ENCODE measurements at places on chromosomes 2 and 18.

DNA sequence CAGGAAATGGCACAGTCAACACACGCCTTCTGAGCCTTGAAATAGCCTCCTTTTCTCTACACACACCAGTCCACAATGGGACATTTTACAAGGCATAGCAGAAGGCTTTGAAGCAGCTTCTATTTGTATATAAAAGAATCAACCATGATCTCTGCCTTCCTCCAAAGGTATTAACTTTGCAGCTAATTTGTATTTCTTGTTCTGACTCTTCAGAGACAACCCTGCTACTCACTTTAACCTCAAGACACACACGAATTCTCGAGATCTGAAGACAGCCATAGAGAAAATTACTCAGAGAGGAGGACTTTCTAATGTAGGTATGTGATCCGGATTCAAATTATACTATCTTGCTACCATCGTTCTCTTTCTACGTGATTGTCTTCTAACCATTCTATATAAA, 104.6 kb downstream of the VIT start:
- no peak for DNase-seq

DNA sequence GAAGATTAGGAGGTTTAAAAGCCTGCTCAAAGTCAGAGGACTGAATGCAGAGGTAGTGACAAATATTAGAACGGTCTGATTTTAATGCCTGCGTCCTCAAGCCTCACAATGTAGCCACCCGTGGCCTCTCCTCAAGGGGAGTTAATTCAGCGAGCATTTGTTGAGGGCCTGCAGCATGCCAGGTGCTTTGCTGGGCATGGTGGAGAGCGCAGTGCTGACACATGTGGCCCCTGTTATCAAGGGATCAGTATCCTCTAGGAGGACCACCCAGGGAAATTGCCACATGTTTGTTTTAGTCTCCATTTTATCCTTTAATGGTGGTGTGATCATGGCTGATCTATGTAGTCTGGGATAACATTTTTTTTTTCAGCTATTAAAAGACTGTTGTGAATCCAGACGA, 19.2 kb downstream of the PMAIP1 start:
- no peak for DNase-seq

DNA sequence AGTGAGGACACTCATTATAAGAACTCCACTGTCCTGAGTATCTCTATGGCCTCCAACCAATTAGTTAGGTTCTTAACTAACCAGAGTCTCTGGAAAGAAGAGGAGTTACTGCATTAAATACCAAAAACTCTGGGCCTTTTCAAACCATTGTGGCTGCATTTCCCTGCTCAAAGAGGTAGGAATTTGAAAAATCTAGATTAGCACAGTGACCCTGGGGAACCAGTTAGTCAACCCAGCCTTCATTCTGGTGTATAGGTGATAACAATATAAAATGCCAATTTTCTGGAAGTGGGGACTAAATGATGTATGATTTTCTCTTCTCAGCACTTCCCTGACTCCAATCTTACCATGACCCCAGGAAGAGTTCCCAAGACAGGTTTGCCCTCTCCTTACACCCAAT, 287.8 kb upstream of the SETBP1 start:
- DNase-seq = no peak

DNA sequence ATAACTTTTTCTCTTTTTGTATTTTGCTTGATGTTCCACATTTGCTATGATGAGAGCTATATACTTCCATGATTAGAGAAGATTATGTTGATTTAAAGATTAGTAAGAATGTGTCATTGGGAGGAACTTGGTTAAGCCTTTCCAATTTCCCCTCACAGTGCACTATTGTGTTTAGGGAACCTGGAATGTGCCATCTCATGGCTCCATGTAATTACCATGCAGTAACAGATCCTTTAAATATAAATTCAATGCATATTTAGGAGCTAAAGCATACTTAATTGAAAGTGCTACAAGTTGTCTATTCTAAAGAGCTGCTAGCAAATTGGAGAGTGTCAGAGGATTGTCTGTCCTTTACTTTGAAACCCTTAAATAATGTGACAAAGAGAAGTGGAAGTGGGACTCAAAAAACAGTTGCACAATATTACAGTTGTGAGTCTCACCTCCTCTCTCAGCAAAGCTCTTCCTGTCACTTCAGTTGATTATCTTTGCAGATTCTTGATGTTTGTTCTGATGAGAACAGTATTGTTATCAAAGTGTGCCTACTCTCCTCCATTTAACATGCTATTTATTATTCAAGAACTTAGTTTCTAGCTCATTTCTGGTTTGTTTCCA, 1162.7 kb upstream of the ZEB2 start:
- DNase-seq = no peak

GRCh38 chr2:108267101-108267500, 21.6 kb upstream of the SULT1C2 start:
- DNase-seq = no peak

DNA sequence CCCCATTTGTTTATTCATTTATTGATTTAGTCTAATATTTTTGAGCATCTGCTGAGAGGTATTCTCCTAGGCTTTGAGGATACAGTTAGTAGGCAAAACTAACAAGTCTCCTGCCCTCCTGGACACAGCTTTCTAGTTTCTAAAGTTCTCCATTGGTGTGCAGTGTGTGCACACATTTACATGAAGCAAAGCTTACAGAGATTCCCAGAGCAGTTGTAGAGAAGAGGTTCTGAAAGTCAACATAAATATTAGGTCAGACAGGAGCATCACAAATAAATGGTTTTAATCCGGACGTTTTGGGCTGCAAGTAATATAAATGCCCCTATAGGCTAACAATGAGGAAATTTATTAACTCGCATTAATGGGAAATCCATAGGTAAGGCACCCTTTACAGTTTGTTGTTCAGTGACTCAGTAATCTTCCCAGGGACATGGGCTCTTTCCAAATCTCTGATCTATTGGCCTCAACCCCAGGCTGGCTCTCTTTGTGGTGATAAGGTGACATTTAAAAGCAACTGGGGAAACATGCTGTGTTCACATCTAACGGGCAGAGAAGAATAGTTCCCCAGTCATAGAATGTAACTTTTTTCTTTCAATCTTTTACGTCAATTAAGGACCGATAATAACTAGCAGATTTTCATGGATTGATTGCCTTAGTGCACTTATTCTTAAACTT, 407.2 kb downstream of the PTPRM start:
- DNase-seq = no peak

DNA sequence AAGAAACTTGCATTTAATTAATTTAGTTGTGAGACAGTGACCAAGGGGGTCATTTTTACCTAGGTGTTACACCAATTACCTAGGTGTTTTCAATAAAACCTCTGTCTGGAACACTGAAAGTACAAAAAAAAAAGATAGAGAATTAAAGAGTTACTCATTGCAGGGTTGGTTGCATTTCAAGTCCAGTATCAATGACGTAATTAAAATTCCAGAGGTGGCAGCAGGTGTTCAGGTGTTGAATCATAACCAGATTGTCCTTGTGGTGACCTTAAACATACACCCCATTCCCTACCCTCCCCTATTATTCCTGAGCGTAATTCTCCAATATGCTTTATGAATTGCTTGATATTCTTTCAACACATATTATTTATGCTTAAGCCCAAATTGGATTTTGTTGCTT, 352.0 kb upstream of the SLC8A1 start:
- DNase-seq = no peak

GRCh38 chr2:16736633-16737032, 71.0 kb upstream of the CYRIA start:
- DNase-seq = no peak

GRCh38 chr18:41372046-41372665, 582.9 kb upstream of the PIK3C3 start:
- DNase-seq = no peak

GRCh38 chr2:209596262-209596661, 172.4 kb downstream of the MAP2 start:
- DNase-seq = no peak

- no peak for DNase-seq
These were observed 70.9 kb downstream of the OLA1 start for GRCh38 chr2:174177316-174177890.

DNA sequence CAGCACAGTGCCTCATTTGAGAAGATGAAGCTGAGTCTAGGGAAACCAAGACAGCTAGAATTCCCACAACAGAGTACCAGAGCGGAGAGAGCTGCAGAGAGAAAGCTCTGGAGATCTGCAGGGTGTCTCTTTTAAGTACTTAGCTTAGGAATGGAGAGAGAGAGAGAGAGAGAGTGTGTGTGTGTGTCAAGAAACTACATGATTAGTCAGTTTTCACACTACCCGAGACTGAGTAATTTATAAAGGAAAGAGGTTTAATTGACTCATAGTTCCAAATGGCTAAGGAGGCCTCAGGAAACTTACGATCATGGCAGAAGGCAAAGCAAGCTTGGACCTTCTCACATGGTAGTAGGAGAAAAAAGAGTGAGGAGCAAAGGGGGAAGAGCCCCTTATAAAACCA, 64.0 kb downstream of the HIBCH start:
- DNase-seq = no peak

DNA sequence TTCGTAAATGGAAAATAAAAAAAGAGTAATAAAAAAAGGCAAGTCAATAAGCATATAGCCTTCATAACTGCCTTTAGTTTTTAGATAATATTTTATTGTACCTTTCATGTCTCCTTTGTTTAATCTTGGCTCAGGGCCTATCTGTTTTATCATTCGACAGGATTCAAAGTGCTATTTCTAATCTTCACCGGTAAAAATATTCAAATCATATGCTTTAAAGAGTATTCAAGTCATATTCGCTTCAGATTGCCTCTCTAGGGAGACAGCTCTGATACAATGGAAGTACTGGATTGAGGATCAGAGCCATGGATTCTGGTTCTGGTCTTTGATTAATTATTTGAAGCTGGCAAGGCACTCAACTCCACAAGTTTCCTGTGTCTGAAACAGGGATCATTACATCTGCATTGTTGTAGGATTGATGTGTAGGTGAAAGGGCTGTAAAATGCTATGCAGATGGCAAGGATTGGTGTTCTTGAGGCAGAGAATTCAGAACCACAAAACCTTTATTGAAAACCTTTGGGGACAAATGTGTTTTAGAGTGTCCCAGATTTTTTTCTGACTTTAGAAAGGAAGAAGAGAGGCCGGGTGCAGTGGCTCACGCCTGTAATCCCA, 84.3 kb upstream of the RAPH1 start:
- DNase-seq = no peak

DNA sequence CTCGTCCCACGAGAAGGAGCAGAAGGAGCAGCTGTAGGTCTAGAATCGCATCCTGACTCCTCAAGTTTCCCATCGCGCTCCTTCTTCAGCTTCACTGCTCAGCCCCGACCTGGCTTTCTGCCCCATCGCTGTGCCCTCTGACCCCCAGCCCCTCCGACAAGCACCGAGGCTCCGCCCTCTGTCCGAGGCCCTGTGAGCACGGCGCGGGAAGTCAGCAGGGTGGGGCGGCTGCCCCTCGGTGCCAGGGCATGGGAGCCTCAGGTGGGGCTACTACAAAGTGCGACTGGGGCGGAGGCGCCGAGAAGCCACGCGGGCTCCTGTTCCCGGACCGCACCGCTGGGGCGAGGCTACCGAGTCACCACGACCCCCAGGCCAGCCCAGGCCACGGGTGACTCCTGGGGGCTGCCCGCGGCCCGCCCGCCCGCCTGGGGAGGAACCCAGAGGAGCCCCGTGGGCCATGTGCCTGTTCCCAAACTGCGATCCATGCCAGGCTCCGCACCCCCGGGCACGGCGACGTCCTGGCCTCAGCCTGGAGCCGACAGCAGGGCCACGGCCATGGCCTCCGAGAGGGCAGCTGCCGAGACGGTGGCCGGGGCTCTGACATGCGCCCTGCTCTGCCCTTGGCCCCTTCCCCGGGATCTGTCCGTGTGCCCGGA, 36.6 kb upstream of the ID2 start:
- DNase-seq = no peak

DNA sequence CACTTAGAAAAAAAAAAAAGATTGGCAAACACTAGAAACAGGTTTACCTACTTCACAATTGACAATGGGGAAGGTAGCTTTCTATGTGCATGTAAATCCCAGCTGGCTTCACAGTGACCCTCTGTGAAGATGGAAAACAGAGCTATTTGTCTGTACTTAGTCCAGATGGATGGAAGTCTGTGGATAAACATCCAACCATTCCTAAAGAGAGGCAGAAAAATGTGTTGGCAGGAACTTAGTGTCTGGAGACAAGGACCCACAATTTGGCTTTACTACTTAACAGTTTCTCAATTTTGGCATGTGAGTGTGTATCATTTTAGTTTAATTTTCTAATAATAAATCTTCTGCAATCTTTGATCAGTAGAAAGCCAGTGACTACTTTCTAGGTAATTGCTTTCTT, 154.4 kb downstream of the RAD51AP2 start:
- DNase-seq = no peak

DNA sequence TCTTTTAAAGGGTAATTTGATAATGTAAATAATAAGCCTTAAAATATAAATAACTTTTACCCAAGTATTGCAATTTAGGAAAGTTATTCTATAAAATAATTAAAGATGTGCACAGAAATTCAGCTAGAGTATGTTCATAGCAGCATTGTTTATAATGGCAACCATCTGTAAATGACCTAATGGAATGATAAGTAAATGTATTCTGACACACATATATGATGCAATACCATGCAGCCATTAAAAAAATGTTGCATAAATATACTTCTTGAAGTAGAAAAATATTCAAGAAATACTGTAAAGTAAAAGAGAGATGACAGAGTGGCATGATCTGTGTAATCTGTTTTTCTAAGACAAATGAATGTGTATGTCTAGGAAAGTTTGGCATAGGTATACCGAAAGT, 545.7 kb downstream of the ZEB2 start:
- DNase-seq = no peak

DNA sequence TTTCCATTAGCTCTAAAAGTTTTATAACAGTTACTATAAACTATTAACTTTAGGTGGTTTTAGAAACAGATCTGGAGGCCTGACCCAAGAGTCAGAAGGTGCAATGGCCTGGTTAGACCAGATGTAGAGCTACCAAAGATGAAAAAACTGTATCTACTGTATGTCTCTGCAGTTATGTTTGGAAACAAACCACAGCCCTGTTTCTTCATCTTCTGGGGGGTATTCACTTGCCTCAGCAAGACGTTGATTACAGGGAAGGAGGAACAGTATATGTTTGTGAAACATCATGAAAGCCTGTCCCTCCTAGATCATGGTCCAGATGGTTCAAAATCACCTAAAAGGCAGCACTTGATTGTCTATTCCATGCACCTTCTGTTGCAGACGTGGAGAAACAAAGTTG, 220.2 kb downstream of the SUCLG1 start:
- DNase-seq = no peak

DNA sequence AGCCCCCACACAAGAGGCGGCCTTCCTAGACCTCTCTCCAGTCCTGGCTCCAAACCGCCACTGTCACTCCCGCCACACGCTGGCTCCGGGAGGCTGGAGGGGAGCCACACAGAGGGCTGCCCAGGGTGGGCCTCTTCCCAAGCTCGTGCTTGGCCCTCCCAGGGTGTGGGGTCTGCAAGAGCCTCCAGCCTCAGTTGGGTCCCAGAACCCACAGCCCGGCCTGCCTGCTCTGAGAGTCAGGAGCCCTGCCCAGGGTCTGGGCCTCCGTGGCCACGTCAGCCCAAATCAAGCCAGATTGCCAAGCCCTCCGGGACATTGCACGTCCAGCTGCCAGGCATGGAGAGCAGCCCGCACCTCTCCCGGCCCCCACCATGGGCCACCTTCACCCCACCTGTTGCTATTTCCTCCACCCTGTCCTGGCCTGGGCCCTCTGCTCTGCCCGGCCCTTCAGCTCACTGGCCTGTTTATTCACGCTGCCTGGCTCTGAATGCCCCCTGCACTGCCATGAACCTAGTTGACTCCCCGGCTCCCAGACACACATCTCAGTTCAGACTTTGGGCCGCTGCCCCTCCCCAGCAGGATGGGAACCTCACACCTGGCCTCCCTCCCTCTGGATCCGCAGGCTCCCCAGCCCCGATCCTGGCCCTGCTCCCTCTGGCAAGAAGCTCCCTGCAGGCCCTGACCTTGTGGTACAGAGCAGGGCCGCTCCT, 61.0 kb downstream of the BIN1 start:
- no peak for DNase-seq

Measured in NCI-H1417 treated with DMSO at 0.1 percent for 48 hours (cell line).